HuH-7.5 (cell line): ENCODE measurements at places on chromosomes 3 and 15.

DNA sequence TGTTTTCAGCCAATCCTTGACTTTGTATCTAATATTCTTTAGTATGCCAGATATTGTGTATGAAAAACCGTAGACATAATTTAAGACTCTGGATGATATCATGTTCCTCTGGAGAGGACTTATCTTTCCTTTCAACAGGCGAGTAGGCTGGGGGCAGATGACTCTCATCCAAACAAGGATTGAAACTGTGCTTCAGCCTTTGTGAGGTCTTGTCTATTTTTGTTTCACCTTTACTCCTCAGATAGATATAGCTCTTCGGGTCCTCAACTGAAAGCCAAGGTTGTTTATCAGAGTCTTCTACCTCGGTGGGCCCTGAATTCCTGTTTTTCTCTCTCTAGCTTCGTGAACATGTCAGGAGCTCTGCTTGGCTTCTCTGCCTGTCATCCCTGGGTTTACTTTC lies 66.0 kb downstream of the C3orf20 start:
- DNase-seq, result no peak

GRCh38 chr3:28971156-28971555 lies 309.7 kb upstream of the RBMS3 start:
- no peak for DNase-seq

DNA sequence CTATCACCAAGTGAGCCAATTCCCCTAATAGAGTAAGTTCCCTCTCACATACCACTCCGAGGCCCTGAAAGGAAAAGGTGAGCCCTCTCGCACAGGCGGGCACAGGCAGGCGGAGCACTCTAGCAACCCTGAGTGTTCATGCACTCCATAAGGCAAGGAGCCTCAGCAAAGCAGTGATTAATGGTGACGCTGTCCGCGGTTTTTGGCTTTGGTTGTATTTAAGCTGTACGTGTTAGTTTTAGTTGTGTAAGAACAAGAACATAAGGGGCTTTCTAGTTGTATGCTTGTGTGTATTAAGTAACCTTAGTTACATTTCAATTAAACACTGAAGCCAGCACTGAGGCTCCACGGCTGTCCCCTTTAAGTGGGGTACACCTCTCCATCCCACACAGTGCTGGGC lies 33.1 kb downstream of the KLHL25 start:
- DNase-seq, result no peak

DNA sequence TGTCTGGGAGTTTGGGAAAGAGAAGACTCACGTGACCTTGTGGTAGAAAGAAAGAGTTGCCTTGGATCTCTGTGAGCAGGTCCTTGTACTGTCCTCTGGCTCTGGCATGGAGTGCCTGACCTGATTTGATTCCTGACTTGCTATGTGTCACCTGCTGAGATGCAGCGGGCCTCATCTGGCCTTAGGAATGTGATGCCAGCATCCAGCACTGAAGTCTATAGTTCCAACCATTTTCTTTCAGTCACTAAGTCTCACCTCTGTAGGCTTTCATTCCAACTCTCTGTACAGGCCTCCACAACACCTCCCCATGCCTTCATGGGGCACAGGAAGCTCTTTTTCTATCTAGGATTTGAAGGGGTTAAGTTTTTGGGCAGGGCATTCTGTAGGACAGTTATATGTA lies 12.1 kb upstream of the OXSR1 start:
- no peak for DNase-seq
